Activated CD8-positive, alpha-beta T cell treated with anti-CD3 and anti-CD28 coated beads, Interleukin-2, amount 10 ng/mL, durations not matched to agents 7 days and 5 days (primary cell): ENCODE measurements at places on chromosomes 3 and 15. TPM values are rescaled to one million over a fixed set of nuclear protein-coding genes. Genes with fewer than 3 reads are reported as not detected.

Gene SERPINI2
- total RNA-seq: not detected

Gene PTPRG
- total RNA-seq: not detected

Gene RPL22L1
- 89.3 TPM for total RNA-seq

Gene MNS1
- 0.47 TPM for total RNA-seq

Gene NRROS
- 39.9 TPM for total RNA-seq

Gene GRK7
- not detected for total RNA-seq

Gene GOLGA8Q
- 6.1 TPM for total RNA-seq

Gene TTLL13
- 1.3 TPM for total RNA-seq

Gene ROPN1
- total RNA-seq: not detected

Gene SLC28A1
- total RNA-seq: not detected

Gene CRYBG3
- 1.8 TPM for total RNA-seq

Gene TMCO5A
- total RNA-seq: not detected

Gene HTR3E
- not detected for total RNA-seq

Gene CHRNA7
- 0.24 TPM for total RNA-seq

Gene KCNAB1
- 0.08 TPM for total RNA-seq

Gene ISLR2
- total RNA-seq: not detected

Gene SLC2A2
- total RNA-seq: not detected

Gene SPINT1
- total RNA-seq: 4.3 TPM

Gene ETV5
- total RNA-seq: 0.97 TPM

Gene ADGRG7
- 26.5 TPM for total RNA-seq

Gene VPS33B
- 16.6 TPM for total RNA-seq

Gene STARD9
- 12.8 TPM for total RNA-seq
